ENCODE measurements at places on chromosomes 12 and 14. TPM values are rescaled to one million over a fixed set of nuclear protein-coding genes. Genes with fewer than 3 reads are reported as not detected.

The ALDH1L2 gene
- 22.4 TPM for total RNA-seq

The RAPGEF3 gene
- 270 TPM for total RNA-seq

The COX8C gene
- not detected for total RNA-seq

DNA sequence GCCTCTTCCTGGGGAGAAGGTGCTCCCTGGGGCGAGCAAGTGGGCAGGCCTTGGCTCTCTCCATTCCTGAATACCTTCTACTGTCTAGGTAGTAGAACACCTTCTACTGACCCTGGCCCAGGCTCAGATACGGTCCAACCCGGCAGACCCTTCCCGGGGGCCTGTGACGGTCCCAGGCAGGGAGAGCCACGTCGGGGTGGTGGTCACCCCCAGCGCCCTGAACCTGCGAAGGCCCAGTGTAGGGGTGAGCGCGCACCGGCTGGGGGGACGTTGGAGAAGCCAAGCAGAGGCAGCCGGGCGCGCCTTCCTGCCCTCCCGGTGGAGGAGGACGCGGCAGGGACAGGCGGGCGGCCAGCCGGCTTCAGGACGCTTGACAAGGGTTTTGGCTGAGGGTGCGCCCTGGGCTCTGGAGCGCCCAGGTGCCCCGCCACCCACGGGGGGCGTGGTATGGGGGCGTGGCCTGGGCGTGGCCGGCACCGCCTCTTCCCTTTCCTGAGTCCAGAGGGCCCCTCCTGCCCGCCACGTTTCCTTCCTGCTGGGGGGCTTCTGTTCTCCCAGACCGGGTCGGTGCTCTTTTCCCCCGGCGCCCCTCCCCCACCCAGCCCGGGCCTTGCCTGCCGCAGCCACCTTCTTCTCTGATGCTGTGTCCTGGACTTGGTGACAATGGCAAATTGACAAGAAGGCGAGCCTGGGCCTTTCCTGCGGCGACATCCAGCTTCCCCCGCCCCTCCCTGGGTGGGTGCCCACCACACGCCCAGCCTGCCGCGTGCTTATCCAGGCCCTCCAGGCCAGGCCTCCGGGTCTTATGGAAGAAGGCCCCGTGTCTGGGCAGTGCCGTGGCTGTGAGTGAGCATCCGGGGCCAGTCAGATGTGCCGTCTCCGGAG lies 24.5 kb upstream of the PPP1R13B start:
- DNase-seq: no peak

DNA sequence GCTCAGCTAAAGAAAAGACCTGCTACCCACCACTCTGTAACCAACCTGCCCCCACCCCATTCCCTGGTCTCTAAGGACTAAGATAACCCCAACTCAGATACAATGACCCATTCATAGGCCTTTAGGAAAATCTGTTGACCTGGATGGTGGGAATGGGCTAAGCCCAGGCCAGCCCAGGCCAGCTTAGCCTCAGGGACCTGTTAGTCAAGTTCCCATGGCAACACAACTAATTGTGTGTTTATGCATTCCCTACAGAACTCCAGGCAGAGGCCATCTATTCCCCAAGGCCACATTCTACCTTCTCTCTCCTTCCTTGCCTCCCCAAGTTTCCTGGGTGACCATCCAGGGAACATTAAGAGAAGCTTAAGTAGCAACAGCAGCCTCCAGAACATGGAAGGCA lies 16.1 kb upstream of the KRT8 start:
- DNase-seq: no peak

DNA sequence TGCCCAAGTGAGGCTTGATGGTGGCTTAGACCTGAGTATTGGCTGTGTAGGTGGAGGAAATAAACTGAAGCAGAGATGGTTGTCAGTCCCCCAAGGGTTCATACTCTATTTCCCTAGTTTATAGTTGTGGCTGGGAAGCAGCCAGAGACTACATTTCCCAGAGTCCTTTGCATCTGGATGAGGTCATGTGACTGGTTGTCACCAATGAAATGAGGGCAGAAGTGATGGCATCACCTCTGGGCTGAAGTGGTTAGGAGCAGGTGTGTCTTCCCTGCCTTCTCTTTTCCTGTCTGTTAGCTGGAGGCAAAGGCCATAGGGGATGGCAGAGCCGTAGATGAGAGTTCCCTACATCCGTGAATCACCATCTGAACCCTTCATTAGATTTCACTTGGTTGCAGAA lies 16.3 kb upstream of the NOS1 start:
- no peak for DNase-seq

GRCh38 chr12:92075425-92075914 lies 70.2 kb downstream of the BTG1 start:
- no peak for DNase-seq

GRCh38 chr12:93230326-93230720 lies 147.4 kb upstream of the NUDT4 start:
- DNase-seq: no peak

- no peak for DNase-seq
Observed at GRCh38 chr12:123598522-123598921, 3.4 kb upstream of the DDX55 start.

DNA sequence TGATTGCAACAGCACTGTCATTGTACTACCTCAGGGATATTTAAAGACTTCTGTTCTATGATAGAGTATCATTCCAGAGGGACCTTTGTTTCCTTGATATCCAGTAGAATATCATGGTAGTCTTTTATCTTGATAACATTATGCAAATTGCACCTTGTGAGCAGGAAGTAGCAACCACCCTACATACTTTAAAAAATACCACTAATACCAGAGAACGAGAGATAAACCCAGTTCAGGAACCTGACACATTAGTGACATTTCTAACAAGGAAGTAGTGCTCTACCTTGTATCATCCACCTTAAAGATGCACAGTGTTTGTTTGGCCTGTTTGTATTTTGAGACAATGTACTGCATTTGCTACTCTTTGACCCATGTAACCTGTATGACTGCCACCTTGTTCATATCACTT lies 8.8 kb upstream of the MAP4K5 start:
- no peak for DNase-seq

GRCh38 chr14:92737206-92737605 lies 11.2 kb downstream of the LGMN start:
- DNase-seq: no peak

- DNase-seq: no peak
Observed at GRCh38 chr14:94975366-94975765, 182.0 kb downstream of the DICER1 start.

The LRTM2 gene
- total RNA-seq: not detected

The RD3L gene
- not detected for total RNA-seq

The SERPINA4 gene
- total RNA-seq: not detected

DNA sequence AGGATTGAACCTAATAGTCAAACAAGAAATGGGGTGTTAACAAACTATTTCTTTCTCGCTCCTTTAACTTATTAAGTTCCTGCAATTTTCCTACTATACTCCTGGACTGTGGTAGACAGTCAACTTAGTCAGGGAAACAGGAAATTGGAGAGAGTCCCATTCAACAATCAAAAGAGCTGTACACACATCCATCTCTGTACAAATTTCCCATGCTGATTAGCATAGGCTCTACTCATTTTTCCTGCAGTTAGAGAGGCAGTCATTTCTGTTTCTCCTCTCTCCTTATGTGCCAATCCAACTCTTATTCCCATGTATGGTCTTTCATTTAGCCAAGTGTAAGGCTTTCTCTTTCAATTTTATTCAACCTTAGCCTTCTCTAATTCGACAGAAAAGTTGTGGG lies 1168.5 kb upstream of the FLRT2 start:
- DNase-seq: no peak

The GNPNAT1 gene
- total RNA-seq: 45.6 TPM

The CCDC198 gene
- not detected for total RNA-seq

- no peak for DNase-seq
Observed at GRCh38 chr12:1533205-1533601, 61.2 kb downstream of the FBXL14 start.

GRCh38 chr14:41830714-41831406 lies 224.2 kb downstream of the LRFN5 start:
- DNase-seq: no peak

DNA sequence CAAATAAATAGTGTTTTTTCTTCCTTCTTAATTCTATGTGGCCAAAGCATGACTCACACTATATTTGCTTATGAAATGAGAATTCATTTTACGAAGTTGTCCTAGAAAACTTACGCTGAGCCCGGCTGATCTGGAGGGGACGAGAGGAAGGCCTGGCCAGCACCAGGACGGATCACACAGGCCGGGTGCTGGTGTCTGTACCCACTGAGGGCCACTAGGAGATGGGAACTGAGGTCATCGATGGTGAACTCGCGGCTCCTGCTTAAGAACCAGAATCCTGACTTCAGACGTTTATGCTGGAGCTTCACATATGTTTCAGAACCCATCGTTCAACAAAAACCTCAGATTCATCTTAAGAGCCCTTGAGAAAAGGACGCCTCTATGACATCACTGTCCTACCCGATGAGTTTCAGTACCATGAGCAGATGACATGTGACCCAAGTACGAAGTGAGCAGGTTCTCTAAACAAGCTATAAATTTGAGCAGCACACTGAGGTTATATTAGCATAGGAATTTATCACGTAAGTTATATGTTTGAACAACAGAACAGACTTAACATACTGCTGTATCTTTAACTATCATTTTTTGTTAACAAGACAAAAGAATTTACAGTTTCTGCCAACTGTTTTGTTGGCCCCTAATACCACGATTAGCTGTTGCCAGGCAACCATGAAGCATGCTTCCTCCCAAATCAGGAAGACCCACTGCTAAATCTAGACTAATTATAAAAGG lies 111.9 kb downstream of the FOXN3 start:
- DNase-seq: no peak

DNA sequence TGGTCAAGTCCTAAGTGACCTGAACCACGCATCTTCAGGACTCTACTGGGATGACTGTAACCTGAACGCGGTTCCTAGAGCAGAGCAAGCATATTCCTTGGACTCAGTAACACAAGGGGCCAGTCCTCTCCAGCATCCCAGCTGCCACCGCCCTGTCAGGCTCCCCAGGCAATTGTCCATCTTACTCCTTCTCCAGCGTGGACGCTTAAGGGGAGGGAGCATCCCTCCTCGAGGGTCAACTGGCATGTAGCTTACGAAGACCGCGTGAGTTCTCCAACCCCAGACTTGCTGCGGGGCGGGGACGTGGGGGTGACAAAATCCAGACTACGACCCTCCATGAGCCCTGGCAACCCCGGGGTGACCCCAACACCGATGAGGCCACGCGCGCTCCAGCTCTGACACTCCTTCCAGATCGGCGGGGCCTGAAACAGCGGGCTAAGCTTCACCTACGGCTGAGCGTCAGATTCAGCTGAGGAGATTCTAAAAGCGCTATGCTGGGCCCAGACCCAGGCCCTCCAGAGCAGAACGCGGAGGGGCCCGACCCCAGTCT lies 846 bp upstream of the MTHFD1 start:
- no peak for DNase-seq

GRCh38 chr14:53888535-53889386 lies 67.9 kb downstream of the BMP4 start:
- no peak for DNase-seq

GRCh38 chr14:83044001-83044400 lies 1510.3 kb upstream of the SEL1L start:
- no peak for DNase-seq

DNA sequence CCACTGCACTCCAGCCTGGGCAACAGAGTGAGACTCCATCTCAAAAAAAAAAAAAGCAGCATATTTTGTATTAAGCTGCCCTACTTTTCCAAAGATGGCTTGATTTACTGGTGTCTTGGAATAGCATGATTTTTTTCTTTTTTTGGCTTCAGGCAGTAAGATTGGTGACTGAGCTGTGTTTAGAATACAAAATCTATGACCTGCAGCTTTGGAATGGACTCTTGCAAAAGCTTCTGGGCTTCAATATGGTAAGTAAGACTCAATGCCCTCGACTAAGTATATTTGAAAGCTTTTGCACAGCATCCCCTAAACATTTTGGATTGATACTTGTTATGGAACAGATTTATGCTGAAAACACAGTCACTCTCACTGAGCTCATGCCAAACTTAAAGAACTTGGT lies 87.8 kb downstream of the KNTC1 start:
- no peak for DNase-seq

The AMDHD1 gene
- total RNA-seq: 1.1 TPM

DNA sequence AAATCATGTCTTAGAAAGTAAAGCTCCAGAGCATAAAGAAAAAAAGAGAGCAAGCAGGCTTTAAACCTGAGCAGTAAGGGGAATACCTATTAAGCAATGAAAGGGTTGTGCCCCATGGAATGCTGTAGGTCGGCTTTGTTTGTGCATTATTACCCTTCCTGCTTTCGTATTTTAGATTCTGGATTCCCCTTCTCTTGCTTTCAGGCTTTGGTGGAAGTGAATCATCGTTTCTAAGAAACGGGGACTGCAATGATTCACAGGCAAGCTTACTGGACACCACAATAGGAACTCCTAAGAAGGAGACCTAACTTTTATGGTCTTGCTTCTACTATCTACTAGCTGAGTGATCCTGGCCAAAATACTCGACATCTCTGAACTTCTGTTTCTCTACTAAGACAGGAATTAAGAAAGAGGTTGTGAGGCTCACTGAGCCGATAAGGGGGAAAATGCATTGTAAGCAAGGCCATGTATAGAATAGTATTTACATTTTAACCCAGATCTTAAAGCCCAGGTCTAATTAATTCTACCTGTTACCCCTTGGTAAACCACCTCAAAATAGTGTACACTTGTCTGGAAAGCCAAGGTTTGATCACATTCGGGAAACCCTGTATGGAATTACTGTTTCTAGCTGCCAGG lies 1.2 kb upstream of the BMAL2 start:
- no peak for DNase-seq

GRCh38 chr14:51609251-51609954 lies 42.3 kb upstream of the FRMD6 start:
- DNase-seq: no peak

DNA sequence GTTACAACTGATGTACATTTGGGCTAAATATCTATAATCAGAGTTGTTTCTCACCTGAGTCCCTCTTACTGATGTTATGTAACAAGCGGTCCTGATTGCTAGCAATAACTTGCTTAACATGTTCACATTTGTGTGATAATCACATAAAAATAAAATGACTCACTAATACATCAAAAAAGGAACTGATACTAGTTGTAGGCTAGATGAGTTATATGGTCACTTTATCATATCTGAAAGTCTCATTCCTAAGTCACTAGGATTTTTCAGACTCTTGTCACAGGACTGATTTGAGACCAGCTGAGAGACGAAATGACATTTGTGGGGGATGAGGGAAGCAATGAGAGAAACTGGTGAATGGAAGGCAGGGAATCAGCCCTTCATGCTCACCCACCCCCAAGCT lies 34.3 kb downstream of the NKX2-1 start:
- no peak for DNase-seq

DNA sequence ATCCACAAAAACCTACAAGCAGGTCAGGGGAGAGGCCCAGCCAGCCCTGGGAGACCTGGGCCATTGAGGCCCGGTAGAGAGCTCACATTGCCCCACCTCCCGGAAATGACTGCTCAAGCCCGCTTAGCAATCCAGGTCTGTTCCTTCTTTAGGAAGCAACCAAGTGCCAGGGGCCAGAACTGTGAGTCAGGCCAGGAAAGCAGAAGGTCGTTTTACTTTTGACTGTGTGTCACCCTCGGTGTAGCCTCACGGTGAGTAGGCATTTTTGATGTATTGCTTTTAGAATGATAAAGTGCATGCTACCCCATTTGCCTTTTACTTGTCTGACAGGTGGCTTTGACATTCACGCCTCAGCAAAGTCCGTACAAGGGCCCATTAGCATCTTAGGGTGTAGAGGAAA lies 25.4 kb upstream of the PWP1 start:
- no peak for DNase-seq
